Testis (tissue), 5 donors: ENCODE measurements at places on chromosomes 5 and 9. TPM values are rescaled to one million over a fixed set of nuclear protein-coding genes. Genes with fewer than 3 reads are reported as not detected.

GRCh38 chr5:98460536-98460935, 312.9 kb upstream of the RGMB start:
- no peak overlapping the region for H3K27ac ChIP-seq
- H3K4me1 ChIP-seq, result no peaks in the 10 kb centered on the region
- DNase-seq, result no peak
- no peak overlapping the region for H3K4me3 ChIP-seq

DNA sequence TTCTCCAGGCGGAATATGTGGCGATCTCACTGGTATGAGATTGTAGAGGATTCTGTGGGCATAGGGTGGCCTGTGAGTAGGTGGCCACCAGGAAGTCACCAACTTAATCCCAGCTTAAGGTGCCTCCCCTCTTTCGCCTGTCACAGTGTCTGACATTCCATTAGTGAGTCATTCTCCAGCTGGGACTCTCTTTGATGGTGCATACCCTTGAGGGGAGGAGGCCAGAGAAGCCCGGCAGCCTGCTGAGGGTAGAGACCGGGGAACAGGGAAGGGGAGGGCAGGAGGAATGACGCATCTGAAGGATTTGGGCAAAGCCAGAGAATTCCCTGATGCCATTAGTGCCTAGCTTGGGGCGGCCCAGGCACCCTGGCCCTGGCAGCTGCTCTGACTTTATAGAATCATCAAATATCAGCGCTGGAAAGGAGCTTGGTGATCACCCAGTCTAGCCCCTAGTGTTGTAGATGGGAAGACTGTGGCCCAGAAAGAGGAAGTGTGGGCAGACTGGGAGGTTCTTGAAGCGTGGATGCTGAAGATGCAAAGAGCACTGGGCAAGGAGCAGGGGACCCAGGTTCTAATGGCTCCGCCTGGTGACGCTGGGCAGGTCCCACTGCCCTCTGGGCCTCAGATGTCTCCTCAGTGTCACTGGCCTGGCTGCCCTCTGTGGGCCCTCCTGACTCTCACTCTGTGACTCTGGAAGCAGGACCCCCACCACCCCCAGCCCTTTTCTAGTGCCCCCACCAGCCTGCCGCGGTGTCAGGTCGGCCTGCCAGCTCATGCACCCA, 41.4 kb downstream of the DAB2IP start:
- no peaks in the 10 kb centered on the region for H3K4me1 ChIP-seq
- no peaks in the 10 kb centered on the region for H3K36me3 ChIP-seq
- H3K27me3 ChIP-seq, result no peaks in the 10 kb centered on the region
- no peak overlapping the region for H3K27ac ChIP-seq
- DNase-seq, result no peak

- no peaks in the 10 kb centered on the region for H3K36me3 ChIP-seq
- H3K27me3 ChIP-seq, result no peaks in the 10 kb centered on the region
- no peak for DNase-seq
- H3K27ac ChIP-seq, result no peak overlapping the region
- no peaks in the 10 kb centered on the region for H3K4me1 ChIP-seq
- no peak overlapping the region for H3K4me3 ChIP-seq
Observed at GRCh38 chr5:149767281-149767550, 37.1 kb downstream of the PPARGC1B start.

GRCh38 chr5:21581508-21581907, 1271.6 kb downstream of the CDH12 start:
- no peaks in the 10 kb centered on the region for H3K36me3 ChIP-seq
- DNase-seq, result no peak
- H3K4me3 ChIP-seq, result no peak overlapping the region
- H3K27ac ChIP-seq, result no peak overlapping the region

GRCh38 chr9:119339056-119339455, 30.2 kb downstream of the BRINP1 start:
- DNase-seq, result no peak
- no peaks in the 10 kb centered on the region for H3K27me3 ChIP-seq
- H3K4me1 ChIP-seq, result no peaks in the 10 kb centered on the region
- no peak overlapping the region for H3K27ac ChIP-seq
- no peak overlapping the region for H3K4me3 ChIP-seq
- no peaks in the 10 kb centered on the region for H3K36me3 ChIP-seq

DNA sequence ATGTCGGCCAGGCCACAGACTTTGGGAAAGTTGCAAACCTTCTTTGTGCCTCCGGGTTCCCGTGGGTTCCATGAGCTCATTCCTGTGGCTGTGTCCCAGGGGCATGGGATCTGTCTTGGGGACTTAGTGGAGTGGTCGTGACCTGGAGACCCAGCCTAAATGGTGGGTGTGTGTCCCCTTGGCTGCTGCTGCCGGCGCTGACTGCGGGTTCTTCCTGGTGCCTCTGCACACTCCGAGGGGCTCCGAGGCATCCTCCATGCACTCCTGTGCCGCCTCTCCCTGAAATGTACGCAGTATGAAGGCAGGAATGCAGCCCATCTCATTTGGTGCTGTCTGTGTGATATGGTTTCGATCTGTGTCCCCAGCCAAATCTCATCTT, 21.0 kb upstream of the SLC2A6 start:
- no peak for DNase-seq
- no peaks in the 10 kb centered on the region for H3K27me3 ChIP-seq
- H3K4me1 ChIP-seq, result peaks cover 29% of the 10 kb centered on the region

DNA sequence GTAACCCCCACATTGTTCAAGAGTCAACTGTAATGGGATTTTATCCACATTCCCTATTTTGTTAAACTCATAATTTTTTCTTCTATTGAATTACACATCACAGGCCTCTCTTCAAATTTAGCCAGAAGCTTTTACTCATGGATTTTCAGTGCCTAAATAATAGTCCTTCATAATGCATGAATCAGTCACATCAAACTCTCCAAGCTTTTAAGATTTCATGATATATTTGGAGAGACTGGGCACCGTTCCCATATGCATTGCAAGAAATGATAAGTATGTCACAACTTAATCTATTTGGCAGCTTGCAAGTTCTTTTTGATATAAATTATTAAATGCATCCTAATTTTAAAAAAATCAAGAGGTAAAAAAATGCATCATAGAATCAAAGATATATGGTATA, 465.9 kb downstream of the DMAC1 start:
- H3K27me3 ChIP-seq, result no peaks in the 10 kb centered on the region
- no peak overlapping the region for H3K27ac ChIP-seq
- no peak for DNase-seq
- no peak overlapping the region for H3K4me3 ChIP-seq

DNA sequence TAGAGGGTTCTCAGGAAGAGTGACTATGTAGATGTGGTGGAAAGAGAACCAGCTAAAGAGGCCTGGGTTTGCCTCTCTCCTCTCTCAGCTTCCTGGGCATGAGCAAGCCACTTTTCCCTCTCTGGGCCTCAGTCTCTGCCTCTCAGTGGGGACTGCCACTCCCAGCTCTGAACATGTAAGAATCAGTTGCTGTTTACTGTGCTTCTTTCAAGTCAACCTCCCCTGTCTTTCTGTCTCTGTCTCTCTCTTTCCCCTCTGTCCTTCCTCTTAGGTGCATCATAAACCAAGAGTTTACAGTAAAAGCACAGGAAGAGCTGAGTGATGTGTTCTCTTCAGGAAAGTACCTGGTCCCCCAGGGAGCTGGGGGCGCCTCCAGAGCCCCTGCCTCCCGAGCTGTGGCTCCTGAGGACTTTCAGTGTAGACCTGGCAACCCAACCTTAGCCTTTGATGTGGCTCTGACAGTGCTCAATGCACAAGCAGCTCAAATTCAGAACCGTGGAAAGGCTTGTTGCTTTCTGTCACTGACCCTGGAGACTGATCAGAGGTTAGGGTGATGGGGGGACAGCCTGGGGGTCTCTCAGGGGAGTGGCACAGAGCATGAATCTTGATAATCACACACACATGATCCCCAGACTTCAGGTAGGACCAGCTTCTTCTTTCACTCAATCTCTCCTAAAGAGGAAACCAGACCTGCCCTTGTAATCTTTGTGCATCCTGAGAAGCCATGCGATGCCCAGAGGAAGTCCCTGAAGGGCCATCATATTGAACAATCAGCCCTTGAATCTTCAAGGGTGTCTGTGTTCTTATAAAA, 59.4 kb upstream of the TNFSF8 start:
- H3K4me1 ChIP-seq, result no peaks in the 10 kb centered on the region
- no peaks in the 10 kb centered on the region for H3K27me3 ChIP-seq
- no peak overlapping the region for H3K4me3 ChIP-seq
- no peak overlapping the region for H3K27ac ChIP-seq
- no peaks in the 10 kb centered on the region for H3K36me3 ChIP-seq

PAXX gene
- total RNA-seq, result 56.6 TPM
